Right cardiac atrium (tissue), 5 donors: ENCODE measurements at places on chromosomes 2 and 18. TPM values are rescaled to one million over a fixed set of nuclear protein-coding genes. Genes with fewer than 3 reads are reported as not detected.

The IL1RL2 gene
- 0.32 TPM for total RNA-seq

The LYG1 gene
- not detected for total RNA-seq

The IL37 gene
- total RNA-seq = not detected

The PAIP2B gene
- total RNA-seq = 28.0 TPM

The CDH2 gene
- total RNA-seq = 338 TPM

The PASK gene
- 5.3 TPM for total RNA-seq

The GALR1 gene
- 0.03 TPM for total RNA-seq

The LIMS3 gene
- 2.4 TPM for total RNA-seq

- no peak for DNase-seq
Observed at GRCh38 chr2:128665113-128665512, 346.4 kb upstream of the HS6ST1 start.

DNA sequence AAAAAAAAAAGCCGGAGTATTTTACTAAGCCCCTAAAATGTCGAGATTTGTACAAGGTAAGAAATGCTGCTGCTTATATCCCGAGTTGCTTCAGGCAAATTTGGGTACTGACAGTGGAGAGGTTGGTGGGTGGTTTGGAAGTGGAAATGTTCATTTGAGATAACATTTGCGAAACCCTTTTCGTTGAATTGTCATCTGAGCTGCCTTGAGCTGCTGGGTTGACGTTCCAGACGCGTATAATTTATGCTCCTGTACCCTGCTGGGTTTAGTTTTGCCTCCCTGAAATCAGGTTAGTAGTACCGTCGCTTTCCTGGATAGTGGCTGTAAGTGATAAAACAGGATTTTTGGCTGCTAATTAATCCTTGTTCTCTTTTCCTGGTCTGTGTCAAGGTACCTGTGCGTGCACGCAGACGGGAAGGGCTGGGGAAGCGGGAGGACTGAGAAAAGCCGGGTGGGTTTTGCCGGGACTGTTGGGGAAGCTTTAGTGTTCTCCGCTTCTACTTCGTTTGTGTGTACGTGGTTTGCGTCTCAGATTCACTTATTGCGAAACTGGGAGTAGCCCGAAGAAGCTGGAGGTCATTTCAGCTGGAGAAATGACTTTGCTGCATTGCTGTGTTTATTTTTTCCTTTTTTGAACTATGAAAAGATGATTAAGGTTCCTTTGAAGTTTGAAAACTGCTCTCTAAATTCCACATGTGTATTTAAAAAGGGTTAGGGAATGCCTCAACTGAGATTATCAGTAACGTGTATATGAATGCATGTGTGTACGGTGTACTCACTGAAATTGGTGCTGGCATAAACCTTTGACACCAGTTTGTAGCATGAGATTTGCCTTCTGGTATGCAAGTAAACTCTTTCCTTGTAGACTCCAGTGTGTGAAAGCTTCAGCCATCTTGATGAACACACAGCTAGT is 709 bp downstream of the UGP2 start:
- peak; percentile 27 for DNase-seq

- no peak for DNase-seq
Observed at GRCh38 chr2:101909760-101910159, 82.0 kb upstream of the IL1R2 start.

DNA sequence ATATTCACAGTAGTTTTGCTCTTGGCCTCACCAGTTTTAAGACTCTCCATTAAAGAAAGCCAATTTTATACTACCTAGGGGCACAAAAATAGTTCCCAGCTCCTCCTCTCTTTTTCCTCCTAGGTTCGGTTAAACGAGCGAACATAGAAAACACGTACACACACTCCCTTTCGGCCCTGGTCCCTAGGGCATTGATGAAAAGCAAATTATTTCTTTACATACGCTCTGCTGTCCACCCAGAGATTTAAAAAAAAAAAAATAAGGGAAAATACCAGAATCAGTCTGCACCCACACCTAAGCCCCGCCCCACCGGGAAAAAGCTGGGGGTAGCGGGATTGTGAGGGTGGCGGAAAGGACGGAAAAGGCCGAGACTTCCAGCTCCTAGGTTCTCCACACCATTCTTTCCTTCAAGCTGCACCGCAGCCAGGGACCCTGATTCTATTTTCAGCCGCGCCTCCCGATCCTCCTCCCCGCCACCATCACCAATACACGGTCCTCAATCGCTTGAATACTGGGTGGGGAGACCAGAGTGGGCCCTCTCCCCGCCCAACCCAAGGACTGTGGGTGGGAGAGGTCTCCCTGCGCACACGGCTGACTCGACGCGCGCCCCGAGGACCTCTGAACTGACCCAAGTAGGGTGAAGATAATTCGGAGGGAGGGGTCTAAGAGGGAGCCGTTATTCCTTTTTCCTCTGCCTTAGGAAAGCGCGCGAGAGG is 769 bp downstream of the ATF2 start:
- peak; percentile 71 for DNase-seq

DNA sequence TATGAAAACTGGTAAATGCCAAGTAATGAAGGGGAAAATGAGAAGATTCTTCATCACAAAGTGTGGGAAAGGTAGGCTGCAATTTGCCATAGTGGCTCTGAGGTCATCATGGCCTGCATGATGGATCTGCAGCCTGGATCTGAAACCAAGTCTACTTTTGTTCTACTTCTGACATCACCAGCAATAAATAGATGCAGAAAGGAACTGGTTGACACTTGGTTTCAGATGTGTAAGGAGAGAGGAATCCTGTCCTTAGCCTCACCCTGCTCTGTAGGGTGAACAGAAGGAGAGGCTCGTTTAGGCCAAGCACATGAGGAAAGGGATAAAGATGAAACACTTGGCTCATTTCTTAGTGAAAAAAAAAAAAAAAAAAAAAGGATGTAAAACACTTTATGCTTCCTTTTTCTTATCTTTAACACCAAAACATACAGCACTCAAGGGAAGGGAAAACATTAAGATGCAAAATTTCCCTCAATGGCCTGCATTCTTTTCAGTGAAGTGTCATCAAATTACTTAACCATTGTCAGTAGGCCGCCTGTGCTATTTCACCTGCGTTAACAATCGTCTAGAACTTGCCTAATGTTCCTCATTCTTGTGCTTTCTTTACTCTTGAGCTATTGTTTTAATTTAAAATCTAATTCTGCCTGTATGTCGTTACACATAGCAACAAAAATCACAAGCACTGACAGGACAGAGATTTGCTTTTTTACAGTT is 3.9 kb downstream of the NEB start:
- no peak for DNase-seq

DNA sequence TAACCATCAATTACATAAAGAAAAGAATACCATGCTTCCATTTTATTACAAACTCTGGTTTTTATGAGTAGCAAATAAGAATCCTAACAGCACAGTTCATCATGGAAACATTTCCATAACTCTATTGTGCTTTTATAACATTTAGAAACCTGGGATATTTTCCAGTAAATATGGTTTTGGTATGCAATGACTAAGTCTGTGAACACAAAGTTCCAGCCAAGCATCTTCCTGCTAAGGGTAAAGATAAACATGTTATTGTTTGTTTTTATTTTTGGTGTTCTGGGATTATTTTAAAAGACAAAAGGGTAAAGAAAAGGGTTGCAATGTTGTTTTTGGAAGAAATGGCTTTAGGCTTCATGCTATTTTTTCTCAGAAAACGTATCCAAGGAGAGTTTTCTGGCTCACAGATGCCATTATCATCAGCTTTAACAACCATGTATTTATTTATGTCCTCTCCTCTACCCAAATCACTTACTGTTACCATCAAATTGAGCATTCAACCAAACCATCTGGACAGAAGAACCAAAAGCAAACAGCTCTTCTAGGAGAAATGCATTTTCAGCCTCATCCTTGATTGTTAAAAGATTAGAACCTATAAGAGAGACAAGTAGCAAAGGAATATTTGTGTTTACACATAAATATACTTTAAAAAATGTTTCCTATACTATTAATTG is 116.0 kb downstream of the PLA2R1 start:
- no peak for DNase-seq

- no peak for DNase-seq
Observed at GRCh38 chr2:216294305-216294704, 78.0 kb downstream of the MARCHF4 start.

- no peak for DNase-seq
Observed at GRCh38 chr2:24840962-24841945, 48.0 kb downstream of the CENPO start.
